ENCODE measurements at places on chromosomes 4 and X.

GRCh38 chr4:61740886-61741285 lies 540.8 kb downstream of the ADGRL3 start:
- DNase-seq = no peak

GRCh38 chr4:175767150-175767549 lies 44.9 kb downstream of the GPM6A start:
- DNase-seq = no peak

DNA sequence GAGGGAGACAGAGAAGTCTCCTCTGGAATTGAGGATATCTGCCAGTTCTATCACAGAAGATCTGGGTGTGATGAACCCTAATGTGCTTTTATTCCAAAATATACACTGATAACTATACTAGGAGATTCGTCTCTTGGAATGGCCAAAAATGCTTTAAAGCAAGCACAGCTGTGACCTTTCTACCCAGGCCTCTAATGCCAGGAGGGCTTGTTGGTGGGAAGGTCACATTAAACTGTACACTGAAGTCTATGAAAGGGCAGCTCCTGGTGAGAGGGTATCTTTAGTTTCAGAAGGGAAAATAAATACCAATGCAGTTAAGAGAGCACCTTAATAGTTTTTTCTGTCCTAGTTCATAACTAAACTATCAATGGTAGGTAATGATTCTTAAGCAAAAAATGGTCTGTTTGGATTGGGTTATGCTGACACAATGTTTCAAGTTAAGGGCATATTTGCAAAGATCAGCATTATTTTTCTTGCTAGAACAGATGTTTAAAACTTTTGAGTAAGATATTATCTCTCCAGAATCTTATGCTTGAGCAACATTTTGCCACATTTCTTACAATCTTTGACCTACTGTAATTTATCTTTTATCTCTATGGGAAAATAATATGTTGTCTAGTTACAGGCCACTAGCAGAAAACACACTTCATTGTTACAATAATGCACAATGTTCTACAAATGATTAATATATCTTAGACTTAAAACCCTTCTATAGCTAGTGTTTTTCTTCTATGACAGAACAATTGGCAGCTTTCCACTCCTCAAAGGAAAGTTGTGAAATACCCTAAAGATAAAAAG lies 59.6 kb downstream of the SEC24D start:
- DNase-seq = no peak

- DNase-seq = no peak
Observed at GRCh38 chrX:39811376-39811775, 286.4 kb downstream of the BCOR start.

DNA sequence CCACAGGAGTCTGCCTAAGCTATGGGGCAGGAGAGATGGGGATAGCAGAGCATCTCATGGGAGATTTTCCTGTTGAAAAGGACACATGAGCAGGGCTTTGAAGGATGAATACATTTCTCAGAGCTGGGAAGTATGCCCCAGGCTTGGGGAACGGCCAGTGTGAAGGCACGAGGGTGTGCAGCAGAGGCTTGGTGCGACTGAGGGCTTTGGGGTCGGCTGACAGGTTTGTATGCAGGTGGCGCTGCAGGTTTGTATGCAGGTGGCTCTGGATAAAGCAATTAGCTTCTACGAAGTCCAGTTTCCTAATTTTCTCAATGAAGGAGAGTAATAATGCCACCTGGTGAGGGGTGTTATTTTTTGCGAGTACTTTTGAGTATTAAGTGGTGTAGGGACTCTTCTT lies 6.8 kb upstream of the KIAA0232 start:
- no peak for DNase-seq

- no peak for DNase-seq
Observed at GRCh38 chr4:65510976-65511375, 159.3 kb downstream of the EPHA5 start.

- no peak for DNase-seq
Observed at GRCh38 chr4:142801966-142802365, 44.1 kb downstream of the INPP4B start.

- DNase-seq = no peak
Observed at GRCh38 chrX:118360429-118361125, 14.7 kb downstream of the WDR44 start.

GRCh38 chrX:19867411-19867732 lies 20.0 kb downstream of the SH3KBP1 start:
- no peak for DNase-seq

- no peak for DNase-seq
Observed at GRCh38 chr4:100113732-100114131, 76.5 kb downstream of the DDIT4L start.

DNA sequence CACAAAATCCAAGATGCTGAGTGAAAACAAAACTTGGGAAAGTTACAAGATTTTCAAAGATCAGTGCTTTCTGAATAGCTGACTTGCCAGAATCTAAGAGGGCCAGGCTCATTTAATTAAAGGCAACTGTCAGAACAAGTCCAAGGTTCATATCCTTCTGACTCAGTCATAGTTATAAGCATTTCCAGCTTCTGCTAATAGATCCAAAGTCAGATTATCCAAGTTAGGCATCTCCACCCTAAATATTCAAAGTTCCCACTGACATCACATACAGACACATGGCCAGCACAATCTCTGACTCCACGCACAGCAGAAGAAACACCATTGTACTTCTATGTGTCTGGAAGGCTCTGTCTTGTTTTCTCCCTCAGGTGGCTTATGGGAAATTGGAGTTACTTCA lies 41.8 kb downstream of the GASK1B start:
- no peak for DNase-seq

GRCh38 chrX:139538907-139539790 lies 8.6 kb downstream of the F9 start:
- no peak for DNase-seq

DNA sequence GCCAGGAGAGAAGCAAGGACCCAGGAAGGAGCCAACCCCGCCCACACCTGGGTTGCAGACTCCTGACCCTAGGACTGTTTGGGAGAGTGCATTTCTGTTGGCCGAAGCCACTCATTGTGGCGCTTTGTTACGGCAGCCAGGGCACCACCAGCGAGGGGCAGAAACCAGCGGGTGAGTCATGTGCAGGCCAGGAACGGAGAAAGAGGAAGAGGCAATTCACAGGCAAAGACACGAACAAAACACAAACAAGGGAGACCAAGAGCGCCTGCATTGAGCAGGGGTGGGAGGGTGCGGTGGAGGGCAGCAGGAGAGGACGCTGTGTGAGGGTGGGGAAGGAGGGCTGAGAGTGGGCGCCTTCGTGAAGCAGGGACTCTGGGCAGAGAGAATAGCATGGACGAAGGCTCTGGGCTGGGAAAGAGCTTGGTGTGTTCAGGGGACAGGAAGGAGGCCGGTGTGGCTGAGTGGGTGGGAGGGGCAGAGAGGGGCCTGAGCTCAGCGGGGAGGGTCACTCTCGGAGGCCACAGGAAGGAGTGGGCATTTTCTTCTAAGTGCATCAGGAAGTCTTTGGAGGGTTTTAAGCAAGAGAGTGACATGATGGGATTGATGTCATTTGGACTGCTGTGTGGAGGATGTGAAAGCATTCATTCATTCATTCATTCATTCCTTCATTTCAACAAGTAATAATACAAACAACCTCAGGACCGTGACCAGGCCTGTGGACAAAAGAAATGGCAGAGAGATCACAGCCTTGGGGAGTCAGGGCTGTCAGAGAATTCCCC lies 12.2 kb upstream of the WFS1 start:
- no peak for DNase-seq

DNA sequence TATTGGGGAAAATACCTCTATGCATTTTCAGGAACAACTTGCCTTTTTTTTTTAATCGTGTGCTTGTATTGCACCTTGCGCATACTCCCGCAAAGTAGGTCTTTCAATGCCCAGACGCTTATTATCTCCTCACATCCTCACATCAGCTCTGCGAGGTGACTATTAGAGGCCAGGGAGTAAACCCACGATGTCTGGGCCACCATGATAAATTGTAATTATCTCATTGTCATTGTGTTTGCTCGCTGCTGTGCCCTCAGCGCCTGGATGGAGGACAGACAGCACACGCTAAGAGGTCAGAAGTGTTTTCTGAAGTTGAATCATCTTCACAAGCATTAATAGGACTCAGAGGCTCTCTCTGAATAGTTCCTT lies 1.0 kb upstream of the RELL1 start:
- no peak for DNase-seq

DNA sequence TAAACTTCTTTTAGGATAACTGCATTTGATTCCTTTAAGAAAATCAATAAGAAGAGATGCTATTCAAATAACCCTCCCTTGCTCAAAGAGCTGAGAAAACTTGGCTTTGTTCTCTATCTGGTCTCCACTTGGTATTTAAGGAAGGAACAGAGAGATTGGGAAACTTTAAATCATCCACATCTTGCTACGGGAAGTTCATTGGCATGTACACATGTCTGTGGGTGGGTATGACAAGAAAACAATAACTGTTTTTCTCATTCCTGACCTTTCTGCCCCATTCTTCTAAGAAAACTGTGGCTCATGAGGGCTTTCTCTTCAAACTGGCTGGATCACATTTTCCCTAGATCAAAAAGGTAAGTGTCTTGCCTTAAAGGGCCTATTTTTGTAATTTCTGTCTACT lies 6.0 kb downstream of the SEL1L3 start:
- no peak for DNase-seq

- DNase-seq = no peak
Observed at GRCh38 chr4:159367781-159368080, 264.9 kb downstream of the RAPGEF2 start.

- no peak for DNase-seq
Observed at GRCh38 chrX:82230013-82230412, 1028.1 kb downstream of the SH3BGRL start.

DNA sequence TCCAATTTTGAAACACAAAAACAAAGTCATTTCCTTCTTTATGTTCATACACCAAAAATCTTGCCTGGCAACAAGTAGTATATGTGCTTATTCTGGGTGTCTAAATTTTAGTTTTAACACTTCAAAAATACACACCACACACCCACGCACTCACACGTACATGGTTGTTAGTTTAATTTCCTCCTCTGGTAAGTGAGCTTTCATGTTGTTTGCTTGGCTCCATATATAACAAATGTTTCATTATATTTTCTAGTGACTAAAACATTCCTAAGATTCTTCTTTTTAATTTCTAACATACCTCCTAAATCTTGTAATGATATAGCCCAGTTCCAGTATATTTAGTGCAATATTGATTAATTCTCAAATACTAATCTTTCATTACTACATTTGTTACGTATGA lies 80.9 kb downstream of the PRDM5 start:
- no peak for DNase-seq

DNA sequence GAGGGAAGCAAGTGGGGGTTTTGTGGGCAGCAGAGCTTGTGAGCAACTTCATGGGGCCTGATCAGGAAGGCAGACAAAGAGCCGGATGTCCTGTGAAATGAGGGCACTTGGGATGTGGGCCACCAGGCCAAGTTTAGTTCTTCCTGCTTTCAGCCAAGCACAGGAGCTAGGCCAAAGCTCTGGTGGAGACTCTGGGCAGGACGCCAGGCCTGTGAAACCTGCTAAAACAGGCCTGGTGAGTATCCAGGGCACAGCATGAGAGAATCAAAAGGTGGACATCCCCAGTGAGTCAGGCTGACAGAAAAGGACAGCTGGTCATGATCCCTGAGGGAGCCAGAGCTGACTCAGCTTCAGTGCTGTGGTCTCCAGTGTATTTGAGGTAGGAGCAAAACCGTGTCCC lies 95.7 kb downstream of the NPNT start:
- no peak for DNase-seq

DNA sequence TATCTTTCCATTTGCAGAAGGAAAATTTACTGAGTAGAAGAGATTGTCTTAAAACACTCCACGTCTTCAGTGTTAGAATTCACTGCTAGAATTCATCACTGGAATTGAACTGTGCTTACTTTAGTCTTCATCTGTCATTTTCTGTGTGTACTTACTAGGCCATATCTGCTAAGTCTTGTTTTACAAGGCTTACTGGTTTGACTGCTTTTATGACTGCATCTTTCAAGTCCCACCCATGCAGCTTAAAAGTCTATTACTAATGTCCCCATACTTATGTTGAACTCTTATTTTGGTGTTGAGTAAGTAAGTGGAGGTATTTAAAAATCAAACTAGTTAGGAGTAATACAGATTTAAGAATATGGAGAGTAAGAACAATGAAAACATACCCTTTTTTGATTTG lies 14.6 kb downstream of the CLCN3 start:
- DNase-seq = no peak

DNA sequence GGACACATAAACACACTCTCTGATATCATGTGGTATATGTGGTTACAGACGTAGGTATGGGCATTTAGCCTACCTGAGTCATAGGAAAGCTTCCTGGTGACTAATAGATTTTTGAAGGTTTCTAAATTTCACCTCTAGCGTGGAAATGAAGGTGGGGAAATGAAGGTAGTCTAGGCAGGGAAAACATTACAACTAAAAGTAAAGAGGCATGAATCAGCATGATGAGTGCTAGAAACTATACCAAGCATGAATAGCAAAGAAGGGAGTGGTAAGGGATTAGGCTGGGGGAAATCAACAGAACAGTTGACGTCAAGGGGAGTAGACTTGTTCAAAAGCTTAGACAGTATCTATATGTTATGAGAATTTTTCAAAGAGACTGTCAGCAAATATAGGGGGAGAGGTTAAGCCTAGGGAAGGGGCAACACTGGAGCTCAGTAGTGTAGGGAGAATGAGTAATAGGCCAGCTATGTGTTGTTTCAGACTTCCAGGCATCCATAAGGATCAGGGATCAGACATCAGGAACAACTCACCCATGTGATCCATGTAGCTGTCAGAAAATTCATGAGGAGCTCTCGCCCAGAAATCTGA lies 279.3 kb upstream of the DIPK2B start:
- no peak for DNase-seq

- DNase-seq = no peak
Observed at GRCh38 chr4:68589790-68590189, 13.7 kb upstream of the UGT2B17 start.

DNA sequence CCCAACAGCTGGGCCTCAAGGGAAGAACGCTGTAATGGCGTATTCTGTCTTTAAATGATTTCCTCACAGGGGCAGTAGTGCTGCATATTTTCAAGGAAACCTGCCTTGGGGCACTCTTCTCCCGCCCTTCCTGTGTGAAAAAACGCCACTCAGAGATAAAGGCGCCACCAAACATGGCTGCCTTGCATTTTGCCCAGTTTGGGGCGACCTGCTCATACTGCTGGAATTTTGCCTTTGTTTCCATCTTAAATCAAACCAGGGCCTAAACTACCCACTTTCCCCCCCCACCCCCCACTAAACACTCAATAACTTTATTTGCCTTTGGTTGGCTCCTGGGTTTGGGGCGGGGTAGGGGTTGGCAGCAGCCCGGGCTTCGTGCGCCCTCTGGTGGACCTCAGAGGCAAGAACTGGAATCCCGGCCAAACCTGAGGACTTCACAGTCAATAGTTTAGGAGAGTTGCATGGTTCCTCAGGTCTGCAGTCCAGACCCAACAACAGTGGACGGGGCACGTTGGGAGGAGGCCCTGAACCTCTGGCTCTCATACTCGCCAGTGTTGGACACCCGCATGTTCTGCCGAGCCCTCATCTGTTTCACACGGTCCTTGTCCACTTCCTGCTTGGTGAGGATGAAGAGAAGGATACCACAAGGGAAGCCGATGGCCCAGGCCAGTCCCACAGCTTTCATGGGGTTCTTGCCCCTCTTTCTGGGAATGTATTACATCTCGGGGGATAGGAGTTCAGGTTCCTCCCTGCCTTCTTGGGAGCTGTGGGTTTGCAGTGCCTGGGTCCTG lies 220.1 kb upstream of the STK26 start:
- DNase-seq = peak; percentile 81
